ENCODE measurements at places on chromosomes 4 and X.

- DNase-seq = peak; percentile 37
Observed at GRCh38 chr4:128810331-128810870, 901 bp downstream of the JADE1 start.

DNA sequence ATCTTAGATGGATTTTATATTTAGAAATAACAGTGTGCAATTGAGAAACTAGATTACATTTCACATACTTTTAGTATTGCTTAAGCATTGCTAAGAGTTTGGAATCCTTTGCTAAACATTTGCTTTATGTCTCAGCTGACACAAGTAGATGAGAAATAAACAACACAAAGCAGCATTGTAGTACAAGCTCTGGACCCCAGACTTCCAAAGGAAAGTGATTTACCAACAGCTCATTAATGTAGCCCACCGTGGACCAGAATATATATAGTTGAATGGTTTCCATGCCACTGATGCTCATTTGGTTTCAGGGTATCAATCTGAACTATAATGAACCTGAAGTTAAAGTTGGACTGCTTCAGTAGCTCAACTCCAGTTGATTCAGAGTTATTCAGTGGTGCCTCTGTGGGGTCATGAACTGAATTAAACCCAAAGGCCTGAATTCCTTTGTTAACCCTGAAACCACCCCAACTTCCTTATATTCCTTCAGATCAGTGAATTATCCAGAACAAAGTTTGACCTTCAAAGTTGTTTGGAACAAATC lies 132.1 kb upstream of the NEIL3 start:
- DNase-seq = no peak

DNA sequence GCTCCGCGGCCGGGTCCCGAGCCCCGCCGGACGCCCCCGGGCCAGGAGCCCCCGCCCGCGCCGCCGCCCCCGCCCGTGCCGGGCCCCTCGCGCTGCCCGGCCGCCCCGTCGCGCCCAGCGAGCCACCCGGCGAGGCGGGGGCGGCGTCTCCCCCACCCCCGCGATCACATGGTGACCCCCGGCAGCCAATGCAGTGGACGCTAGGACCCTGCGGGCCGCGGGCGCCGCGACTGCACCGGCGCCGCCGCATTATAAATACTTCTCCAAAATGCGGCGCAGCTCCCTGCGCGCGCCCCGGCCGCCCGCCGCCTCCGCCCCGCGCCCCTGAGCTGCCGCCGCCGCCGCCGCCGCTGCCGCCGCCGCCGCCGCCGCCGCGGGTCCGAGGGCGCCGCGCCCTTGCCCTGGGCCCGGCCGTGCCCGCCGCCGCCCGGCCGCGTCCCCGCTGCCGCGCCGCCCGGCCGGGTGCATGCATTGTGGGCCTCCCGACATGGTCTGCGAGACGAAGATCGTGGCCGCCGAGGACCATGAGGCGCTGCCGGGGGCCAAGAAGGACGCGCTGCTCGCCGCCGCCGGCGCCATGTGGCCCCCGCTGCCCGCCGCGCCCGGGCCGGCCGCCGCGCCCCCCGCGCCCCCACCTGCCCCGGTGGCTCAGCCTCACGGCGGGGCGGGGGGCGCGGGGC lies at the start of gene NAT8L:
Gene NAT8L (plus strand): TSS at position 282 of the 680 bp plus-strand sequence. CDS start 185 bp downstream, at position 467.
- peak; percentile 89 for DNase-seq

- DNase-seq = no peak
Observed at GRCh38 chr4:15239866-15240265, 188.0 kb upstream of the C1QTNF7 start.

- DNase-seq = no peak
Observed at GRCh38 chr4:30600246-30601017, 119.7 kb upstream of the PCDH7 start.

DNA sequence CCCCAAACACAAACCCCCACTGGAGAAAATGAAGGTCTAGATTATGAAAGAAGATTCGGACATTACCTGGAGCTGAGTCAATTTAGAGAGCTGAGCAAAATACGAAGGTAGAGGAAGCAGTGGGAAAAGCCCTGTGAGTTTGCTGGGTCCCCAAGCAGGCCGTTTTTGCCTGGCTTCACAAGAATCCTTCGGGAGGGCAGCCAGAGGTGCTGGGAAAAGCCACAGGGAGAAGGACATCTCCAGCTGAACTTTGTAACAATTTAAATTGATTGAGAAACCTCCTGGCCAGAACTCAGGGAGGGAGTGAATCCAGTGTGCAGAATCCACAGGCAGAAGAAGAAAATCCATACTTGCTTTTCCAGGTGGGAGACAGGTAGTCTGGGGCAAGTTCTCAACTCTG lies 319.1 kb upstream of the CT83 start:
- DNase-seq = no peak

- DNase-seq = no peak
Observed at GRCh38 chr4:118783887-118784286, 52.0 kb downstream of the SEC24D start.

- DNase-seq = no peak
Observed at GRCh38 chr4:72136429-72136828, 104.6 kb downstream of the NPFFR2 start.

DNA sequence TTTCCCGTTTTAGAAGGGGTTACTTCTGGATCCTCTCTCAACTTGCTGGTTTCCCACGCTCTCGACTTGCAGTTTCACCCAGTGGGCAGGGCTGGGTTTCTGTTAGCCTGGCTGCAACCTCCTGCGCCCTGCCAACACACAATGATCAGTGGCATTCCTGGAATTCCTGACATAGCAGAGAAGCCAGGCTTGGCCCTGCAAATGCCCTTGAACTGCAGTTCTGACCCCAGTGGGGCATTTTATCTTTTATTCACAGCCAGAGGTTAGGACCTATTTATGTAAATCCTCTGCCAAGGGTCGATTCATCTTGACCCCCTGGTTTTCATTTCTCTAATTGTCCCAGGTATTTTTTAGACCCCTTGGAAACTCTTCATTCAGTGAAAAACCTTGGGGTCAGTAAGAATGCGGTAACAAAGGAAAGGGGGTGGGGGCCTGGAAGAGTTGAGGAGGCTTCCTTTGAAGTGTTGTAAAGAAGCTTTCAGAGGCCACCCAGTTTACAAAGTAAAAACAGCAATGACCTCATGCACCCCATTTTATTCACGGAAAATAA lies 217.6 kb downstream of the ZNF674 start:
- no peak for DNase-seq

- DNase-seq = no peak
Observed at GRCh38 chrX:112247714-112248113, 165.1 kb upstream of the TRPC5 start.

DNA sequence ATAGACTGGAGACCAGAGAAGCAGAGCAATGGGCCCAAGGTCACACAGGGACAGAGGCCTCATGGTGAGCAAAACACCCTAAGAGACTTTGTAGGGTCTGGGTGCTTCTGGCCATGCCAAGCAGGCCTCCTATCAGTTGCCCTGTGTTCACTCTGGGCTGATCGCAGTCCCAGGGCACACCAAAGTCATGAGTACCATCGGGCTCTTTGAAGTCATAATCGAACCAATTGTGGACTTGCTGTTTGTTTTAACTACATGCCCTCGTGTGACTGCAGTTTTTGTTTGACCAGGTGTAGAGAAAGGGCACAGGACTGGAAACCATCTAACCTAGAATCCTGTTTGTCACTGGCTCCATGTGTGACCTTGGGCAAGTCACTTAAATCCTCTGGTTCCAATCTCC lies 172.5 kb upstream of the CPEB2 start:
- no peak for DNase-seq

GRCh38 chr4:174005422-174005821 lies 278.0 kb downstream of the FBXO8 start:
- no peak for DNase-seq

DNA sequence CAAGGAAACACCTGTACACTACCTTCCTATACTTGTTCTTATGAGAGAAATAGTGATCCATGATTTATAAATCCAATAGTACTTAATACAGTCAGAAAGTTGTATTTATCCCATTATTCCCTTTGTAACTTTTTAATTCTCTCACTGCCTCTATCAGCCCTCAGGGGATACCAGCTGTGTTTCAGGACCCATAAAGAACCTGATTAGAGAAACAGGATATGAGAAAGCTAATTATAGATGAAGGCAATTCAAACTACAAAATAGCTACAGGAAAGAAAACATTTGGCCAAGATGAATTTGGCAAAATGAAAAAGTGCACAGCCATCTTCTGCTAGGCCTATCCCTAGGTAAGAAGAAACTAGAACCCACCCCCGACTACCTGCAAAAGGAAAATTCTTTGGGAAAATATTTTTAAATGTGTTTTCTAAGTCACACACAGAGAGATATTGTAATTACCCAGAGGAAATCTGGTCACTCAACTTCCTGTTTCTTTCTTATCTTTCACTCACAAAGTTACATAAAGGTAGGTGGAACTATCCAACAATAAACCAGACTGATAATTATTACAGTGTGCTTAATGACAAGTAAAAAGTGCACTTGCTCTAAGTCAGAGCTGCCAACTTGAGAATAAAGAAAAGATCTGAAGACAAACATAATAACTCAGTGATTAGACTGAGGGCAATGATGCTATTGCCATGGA lies 836.5 kb upstream of the HTR2C start:
- DNase-seq = no peak

GRCh38 chr4:3494462-3494871 lies 31.4 kb downstream of the DOK7 start:
- DNase-seq = no peak

DNA sequence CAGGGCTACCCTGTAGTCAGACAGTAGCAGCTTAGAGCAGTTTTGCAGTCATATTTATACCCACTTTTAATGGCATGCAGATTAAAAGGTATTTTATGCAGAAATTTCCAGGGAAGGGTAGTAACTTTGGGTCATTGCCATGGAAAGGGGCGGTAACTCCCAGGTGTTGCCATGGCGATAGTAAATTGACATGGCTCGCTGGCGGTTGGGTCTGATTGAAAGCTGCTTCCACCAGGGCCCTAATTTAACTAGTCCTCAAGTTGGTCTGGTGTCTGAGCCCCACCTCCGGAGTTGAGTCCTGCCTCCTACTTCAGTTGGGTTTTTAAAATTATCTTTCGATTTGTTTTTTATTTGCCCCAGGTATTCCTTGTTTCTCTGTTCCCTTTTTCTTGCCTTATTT lies 70.1 kb downstream of the NAA11 start:
- DNase-seq = no peak

- DNase-seq = no peak
Observed at GRCh38 chr4:173319696-173320095, 14.5 kb downstream of the HMGB2 start.

DNA sequence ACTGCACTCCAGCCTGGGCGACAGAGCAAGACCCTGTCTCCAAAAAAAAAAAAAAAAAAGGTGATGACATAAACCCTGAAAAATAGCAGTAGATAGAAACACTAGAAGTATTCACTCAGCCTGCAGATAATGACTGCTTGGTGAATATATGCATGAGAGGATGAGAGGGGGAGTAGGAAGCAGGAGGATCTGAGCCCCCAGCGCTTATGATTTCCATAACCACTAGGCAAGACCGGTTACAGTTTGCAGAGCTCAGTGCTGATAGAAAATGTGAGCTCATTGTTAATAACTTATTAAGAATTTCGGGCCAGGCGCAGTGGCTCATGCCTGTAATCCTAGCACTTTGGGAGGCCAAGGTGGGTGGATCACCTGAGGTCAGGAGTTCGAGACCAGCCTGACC lies 40.8 kb upstream of the SLC34A2 start:
- DNase-seq = no peak
